ENCODE measurements at places on chromosomes 13 and 19.

- no peak for DNase-seq
These were observed 2.6 kb downstream of the SPRYD7 start for GRCh38 chr13:49933511-49933910.

DNA sequence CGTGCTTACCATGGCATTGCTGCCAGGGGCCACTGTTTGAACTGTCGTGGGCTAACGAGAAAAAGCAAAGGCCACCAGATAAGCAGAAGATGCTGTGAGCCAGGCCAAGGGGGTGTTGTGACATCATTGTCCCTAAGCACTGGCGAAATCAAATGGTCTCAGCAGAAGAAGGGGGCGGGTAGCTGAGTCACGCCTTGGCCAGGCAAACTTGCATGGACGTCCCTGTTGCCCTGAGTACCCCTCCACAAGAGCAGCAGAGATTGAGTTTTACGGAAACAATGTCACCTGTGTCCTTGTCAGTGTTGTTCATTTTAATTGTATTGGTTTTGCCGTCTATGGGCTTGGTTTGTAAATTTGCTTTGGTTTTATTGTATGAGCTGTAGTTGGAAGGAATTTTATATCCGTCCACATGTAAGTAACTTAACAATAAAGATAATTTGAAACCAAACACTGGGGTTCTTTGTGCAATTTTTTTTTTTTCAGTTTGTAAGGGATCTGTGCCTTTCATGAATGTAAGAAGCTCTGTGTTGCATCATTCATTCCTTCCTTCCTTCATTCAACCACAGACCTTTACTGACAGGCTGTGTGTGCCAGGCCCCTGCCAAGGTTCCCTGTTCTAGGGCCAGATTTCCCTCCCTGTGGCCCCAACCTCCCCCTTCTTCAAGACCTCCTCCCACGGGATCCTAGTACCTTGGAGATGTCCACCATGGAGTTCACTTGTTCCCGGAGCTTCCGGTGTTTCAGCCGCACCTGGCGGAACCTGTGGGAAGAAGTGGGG is 12.3 kb downstream of the KCNN4 start:
- DNase-seq, result no peak

DNA sequence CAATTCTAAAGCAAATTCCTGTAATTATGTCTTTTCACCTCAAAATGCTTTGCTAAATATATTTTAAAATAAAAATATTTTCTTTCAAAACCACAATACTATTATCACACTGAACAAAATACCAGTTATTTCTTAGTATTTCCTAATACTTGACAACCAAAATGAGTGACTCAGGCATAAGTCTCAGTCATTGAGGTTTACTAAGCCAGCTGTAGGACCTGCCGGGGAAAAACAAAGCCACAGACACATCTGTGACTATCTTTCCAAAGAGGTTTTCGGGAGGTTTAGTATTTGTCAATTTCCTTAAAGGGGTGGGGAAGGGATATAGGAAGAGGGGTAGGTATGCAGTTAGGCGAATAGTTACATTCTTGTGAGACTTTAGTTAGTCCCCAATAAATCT is 3.2 kb upstream of the ZNF235 start:
- DNase-seq, result no peak

DNA sequence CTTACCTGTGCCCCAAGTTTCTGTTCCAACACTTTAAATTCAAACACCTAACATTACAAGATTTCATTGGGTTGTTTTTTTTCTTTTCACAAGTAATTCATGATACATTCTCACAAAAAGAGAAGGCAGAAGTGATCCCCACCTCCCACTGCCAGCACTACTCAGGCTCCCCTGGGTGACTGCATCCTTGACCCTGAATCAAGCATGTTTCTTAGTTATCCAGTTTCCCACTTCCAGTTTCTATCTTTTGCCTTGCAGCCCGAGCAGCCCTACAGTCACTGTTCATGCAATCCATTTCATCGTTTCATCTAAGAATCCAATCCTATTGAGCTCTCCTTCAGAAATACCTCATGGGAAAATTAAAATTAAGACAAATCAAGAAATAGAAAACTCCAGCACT is 61.4 kb downstream of the RNASEH2B start:
- DNase-seq, result no peak

DNA sequence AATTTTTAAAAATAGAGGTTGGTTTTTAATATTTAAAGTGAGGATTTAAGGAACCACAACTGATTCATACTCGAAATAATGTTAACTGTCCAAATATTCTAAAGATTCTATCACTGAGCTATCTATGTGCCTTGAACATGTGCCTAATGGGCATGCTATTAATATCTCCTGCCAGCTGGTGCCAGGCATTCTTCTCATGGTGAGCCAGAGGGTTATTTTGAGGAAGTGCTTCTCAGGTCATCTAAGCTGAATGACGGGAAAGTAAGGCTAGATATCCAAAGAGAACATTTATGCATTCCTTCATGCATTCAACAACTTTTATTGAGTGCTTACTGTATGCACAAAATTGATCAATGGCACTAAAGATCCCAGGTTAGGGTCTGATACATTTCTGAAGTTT is 138.2 kb downstream of the PIBF1 start:
- DNase-seq, result no peak

- peak; percentile 37 for DNase-seq
These were observed at the start of gene ZNF507 for GRCh38 chr19:32345261-32346207. TSS of gene ZNF507 (plus strand) at chr19:32345610. CDS start at chr19:32352831, 7,221 bp downstream.

- no peak for DNase-seq
These were observed 127.7 kb downstream of the VWA8 start for GRCh38 chr13:41833201-41833600.

DNA sequence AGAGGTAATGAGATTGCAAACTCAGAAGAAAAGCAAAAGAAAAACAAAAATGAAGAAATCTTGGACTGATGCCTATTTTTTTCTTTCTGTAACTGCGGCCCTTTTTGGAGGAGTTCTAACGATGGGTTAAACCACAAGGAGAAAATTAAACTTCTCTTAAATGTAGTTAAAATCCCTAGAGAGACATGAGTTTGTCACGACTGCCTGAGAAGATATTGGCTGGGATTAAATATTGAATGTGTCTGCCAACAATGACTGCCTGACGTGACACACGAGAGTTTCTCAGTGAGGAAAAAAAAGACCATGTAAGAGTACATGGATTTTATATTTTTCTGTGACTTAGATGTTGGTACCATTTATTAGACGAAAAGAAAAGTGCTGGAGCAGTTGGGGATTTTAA is 1013.4 kb downstream of the PCDH9 start:
- DNase-seq, result no peak

DNA sequence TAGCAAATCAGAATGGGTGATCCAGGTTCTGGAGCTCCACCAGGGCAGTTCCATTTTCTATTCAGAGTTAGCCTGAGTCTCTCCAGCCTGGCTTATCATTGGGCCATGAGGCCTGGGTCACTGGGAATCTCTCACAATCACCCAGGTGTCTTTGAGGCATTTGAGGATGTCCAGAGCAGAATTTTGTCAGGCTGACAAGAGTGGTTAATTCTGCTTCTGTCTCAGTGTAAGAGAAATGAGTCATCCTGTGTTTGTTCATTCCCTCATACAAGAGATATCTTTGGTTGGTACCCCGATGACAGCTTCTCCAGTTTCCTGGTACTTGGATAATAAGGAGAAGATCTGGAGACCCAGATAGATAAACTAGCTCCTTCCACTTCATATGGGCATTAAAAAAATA is 10.4 kb downstream of the ZNF93 start:
- no peak for DNase-seq

DNA sequence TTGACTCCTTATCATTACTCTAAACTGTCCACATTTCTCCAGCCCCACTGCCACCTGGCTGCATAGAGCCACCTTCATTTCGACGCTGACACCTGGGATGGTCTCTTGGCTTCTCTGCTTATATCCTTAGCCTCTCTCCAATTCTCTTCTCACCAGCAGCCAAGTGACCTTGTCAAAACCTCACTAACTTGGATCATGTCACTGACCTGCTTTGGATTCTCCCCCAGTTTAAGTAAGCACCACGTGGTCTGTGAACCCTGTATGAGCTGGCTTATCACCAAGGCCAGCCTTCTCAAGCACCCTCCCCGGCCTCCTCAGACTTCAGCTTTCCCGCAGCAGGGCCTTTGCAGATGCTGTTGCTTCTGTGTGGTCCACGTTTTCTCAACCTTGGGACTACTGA is 12.3 kb upstream of the GGACT start:
- no peak for DNase-seq

GRCh38 chr19:6098574-6098973 is 11.7 kb downstream of the RFX2 start:
- DNase-seq, result no peak

DNA sequence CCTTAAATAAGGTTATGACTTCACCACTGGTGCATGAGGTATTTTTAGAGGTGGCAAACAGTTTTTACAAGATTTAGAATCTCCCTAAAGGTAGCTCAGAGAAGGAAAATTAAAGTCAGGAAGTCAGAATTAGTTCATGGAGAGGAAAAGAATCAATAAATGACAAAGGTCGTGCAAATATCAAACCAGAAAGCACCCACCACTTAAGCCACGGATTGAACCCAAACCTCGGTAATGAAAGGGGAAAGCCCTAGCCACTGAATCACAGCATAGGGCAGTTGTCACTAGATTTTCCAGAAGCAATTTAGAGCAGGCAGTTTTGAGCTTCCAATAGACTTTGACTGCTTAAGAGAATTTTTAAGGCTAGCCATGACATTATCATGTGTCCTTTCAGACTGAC is 1590.4 kb downstream of the SLITRK1 start:
- DNase-seq, result no peak

GRCh38 chr19:55075371-55075998 is at the start of gene EPS8L1:
TSS of gene EPS8L1 (plus strand) at chr19:55075869. CDS start at chr19:55076445, 576 bp downstream.
- DNase-seq, result no peak

- no peak for DNase-seq
These were observed 305.1 kb upstream of the SLC10A2 start for GRCh38 chr13:103371271-103371670.

DNA sequence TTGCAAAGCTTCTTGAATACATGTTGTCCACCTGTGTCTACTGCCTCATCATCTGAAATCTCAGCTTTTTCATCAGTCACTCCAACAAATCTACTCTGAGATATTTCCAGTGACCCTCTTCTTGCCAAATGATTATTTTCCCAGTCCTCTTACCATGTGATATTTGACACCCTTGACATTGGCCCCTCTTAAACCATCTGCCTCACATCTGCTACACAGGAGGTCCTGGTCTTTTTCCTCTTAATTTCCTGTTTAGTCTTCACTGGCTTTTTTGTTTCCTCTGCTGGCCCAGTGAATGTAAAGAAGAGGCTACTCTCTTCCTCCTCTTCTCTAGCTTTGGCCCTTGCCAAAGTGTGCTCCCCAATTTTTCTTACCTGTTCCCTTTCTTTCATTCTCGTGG is 218.7 kb downstream of the DNAJC15 start:
- no peak for DNase-seq

GRCh38 chr19:18429717-18430416 is 8.1 kb downstream of the ISYNA1 start:
- DNase-seq, result no peak

DNA sequence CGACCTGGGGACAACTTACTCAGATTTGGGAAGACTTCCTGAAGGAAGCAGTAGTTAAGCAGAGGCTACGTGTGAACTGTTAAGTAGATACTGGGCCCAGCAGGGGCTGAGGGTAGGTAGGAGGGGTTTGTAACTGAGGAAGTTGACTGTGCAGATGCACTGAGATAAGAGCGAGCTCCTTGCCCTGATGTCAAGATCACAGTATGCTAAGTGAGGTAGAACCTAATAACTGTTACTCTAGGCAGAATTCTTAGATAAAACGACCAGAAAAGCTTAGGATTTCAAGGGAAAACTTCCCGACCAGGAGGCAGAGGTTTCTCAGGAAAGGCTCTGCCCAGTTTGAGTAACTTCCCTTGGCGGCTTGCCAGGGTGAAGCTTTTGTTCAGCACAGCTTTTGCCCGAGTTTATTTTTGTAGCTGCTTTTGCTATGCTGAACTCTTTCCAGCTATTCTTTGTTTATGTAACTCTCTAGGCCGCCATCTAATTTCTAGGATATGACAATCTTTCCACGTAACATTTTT is 632.1 kb downstream of the DIAPH3 start:
- peak; percentile 25 for DNase-seq

- DNase-seq, result no peak
These were observed 58.3 kb downstream of the FAM124A start for GRCh38 chr13:51280379-51280940.

- no peak for DNase-seq
These were observed 1.0 kb upstream of the CHAMP1 start for GRCh38 chr13:114313061-114313860.

DNA sequence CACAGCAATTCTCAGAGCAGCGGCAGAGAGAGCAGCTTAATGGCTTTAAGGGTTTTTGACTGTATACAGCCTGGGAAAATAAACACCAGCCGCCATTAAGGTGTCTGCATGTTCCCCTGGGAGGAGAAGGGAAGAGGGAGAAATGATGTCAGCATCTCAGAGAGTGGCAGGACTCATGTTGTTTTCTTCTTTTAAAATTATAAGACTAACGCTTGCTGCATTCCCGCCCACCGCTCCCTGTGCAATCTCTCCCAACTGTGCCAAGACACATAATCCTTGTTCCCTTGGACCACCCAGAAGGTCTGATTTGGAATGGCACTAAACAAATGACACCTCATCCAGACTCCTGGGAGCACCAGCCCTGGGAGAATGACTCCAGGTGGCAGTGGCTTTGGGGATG is 27.7 kb upstream of the FAM216B start:
- no peak for DNase-seq

- no peak for DNase-seq
These were observed 74.1 kb downstream of the ABCC4 start for GRCh38 chr13:95226932-95227695.

DNA sequence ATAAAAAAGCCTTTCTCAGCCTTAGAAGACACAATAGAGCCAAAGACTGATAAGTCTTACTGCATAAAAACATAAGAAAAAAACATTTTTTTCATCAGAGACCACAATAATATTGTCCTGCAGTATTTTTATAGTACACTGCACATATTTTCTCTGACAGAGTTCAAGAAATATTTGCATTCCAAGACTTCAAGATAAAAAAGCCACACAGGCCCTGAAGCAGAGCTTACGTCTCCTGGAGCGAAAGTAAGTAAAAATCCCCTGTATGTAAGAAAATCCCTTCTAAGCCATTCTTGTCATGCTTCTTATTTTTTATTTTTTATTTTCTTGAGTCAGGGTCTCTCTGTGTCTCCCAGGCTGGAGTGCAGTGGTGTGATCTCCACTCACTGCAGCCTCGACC is 755.9 kb downstream of the LIG4 start:
- DNase-seq, result no peak

DNA sequence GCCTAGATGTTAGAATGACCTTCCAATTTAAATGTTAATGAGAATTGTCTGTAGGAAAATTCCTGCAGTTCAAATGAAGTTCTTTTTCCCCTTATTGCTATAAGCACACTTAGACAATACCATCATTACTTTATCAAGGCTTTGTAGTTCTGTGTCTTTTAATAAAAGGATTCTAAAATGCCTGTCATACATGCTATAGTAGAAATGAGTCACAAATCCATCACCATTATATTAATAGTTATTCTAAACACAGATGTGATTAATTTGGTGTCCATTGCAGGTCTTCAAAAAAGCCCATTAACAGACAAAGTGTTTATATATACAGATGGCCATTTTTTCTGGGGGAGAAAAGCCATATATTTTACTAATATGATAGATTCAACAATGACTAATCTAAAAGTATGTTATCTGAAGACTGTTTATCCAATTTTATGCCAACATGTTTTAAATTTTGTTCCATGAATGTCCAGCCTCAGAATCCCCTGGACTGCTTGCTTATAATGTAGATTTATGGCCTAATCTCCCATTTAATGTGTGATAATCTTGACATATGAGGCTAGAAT is 1678.3 kb upstream of the PCDH20 start:
- DNase-seq, result no peak

Data from iPS DF 6.9 (cell line).